NCI-H1048 (cell line): ENCODE measurements at places on chromosomes 2 and 18.

DNA sequence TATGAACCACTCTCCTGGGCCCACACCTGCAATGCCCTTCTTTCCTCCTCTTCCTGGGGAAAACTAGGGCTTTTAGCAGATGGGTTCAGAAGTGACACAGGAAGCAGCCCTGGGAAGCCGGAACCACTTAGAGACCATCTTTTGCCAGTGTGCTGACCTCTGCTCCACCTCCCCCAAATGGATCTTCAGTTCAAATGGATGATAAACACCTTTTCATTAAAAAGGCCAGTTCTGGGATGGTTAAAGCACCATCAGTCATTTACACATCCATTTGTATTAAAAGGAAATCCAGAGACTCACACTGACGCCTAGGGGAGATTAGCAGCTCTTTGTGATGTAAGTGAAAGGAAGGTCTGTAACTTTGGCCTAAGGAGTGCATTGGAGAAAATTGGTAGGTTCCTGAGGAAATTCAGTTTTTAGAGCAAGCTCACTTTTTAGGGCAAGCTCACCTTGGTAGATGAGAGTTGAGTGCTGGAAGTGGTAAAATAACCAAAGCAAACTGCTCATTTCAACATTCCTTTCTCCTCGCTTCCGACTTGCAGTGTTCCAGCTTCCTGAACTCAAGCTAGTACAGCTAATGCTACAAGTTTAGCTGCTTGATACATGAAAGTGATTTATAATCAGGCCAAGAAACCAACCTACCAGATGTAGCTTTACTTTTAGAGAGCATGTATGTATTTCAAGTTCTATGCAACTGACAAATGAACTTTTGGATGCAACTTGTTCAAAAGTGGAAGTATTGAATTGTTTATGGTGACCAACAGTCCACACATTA is 47.7 kb downstream of the ACTR2 start:
- DNase-seq, result no peak

DNA sequence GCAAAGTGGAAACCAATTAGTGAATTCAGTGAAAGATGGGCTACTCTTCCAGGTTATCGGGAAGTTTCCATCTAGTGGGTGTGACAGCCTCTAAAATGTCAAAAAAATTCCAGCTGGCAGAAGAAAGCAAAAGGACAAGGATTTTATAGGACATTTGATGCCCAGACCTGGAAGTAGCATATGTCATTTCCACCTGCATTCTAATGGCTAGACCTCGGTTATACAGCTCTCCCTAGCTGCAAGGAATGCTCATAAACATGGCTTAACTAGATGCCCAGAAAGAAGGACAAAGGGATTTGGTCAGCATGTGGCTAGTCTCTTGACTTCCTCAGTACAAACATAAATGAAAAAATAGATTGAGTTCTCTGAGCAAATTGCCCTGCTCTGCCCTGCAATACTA is 215.4 kb downstream of the NYAP2 start:
- no peak for DNase-seq

DNA sequence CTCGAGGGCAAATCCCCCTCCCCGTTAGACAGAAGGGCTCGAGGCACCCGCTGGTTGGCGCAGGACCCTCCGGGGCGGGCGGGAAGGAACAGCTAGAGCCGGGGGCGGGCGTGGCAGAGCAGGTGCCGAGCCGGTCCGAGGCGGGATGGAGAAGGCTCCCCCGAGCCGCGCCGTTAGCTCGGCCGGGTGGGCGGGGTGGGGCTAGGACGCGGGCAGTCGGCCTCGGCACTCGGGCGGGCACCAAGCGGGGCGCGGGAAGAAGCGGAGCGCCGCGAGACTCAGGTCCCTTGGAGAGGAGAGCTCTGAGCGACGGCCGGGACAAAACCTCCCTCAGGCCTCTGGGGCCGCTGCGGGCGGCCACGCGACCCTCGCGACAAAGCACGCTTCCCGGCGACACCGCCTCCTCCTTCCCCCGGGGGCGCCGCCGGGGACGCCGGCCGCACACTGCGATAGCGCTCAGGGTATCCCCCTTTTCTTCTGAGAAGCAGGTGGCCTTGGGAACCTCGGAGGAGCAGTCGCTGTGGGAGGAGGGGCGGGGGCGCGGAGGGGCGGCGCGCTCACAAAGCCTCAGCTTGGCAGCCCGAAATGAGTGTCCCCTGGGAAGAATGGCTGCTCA is 721 bp downstream of the FHOD3 start:
- no peak for DNase-seq

- no peak for DNase-seq
Measured at GRCh38 chr2:28993206-28993960, 12.3 kb downstream of the TOGARAM2 start.

- DNase-seq, result no peak
Measured at GRCh38 chr2:160379399-160379798, 114.2 kb downstream of the RBMS1 start.

- DNase-seq, result no peak
Measured at GRCh38 chr18:950882-951495, 46.3 kb downstream of the ADCYAP1 start.

DNA sequence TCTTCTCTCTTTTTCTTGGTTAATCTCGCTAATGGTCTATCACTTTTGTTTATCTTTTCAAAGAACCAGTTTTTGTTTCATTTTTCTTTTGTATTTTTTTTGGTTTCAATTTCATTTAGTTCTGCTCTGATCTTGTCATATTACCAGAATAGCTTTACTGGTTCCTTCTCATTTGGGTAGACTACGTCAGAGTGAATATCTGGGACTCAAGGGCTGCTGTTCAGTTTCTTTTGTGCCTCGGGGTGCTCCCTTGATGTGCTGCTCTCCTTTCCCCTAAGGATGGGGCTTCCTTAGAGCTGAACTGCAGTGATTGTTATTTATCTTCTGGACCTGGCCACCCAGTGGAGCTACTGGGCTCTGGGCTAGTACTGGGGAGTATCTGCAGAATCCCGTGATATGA is 29.4 kb upstream of the IL1RN start:
- no peak for DNase-seq

DNA sequence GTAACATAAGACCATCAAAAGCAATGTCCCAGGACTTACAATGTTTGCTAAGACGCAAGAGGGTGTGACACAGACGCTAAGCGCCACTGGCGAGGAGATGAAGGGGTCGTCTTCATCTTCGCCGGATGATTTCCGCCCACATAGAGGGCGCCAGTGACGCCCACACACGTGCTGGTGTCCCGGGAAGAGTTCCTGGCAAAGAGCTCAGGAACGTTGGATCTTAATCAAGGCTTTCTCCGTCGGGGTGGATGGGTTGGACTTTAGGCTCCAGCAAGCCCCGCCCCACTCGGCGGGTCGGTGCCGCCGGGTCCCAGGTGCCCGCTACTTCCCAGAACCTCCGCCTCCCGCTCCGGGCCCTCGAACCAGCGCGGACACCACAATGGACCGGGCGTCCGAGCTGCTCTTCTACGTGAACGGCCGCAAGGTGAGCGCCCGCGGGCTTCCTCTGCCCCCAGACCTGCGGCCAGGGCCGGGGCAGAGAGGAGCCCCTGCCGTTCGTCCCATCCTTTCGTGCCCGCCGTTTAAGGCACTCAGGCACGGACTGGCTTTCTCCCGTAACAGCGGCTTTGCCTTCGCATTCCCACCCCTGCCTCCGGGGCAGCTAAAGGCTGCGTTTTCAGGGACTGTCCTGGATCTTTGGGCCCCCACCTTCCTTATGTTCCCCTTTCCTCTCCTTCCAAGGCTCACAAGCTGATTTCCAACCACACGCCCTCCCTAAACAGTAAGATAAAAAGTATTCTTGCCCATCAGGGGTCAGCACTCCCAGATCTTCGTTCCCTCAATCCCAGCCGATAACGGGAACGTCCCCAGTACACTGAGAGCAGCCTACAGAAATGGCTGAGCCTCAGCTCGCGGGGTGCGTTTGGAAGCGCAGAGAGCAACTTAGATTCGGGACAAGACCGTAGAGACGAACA is at the start of gene AOX1:
AOX1 (plus strand) TSS at position 285 of the 914 bp plus-strand sequence; CDS start at position 380, 95 bp downstream.
- no peak for DNase-seq

DNA sequence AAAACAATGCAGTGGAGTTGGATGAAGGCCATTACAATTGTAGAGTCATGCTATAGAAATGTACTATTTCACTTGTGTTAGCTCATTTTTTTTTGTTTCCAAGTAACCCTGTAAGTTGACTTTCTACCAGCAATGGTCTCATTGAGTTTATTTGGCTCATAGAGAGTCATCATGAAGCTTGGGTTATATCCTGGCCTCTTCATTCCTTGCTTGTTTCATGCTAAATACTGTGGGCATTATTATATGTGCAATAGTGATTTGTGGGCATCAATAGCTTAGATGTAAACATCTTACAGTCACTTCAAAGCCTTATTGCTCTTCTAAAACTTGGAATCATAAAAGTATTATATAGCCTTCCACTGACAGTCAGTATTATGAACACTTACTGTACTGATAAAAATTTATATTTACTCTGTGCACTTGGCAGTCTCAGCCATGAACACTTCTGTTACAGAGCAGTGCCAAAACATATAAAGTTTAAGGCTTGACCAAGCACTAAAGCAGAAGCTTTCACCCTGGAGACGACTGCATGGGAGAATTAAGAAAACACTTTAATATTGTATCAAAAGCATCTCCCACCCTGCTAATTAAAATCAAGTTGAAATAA is 751.2 kb downstream of the SATB2 start:
- no peak for DNase-seq

GRCh38 chr2:128746356-128746755 is 427.7 kb upstream of the HS6ST1 start:
- DNase-seq, result no peak

GRCh38 chr2:95008306-95008705 is 17.2 kb upstream of the MAL start:
- DNase-seq, result no peak

DNA sequence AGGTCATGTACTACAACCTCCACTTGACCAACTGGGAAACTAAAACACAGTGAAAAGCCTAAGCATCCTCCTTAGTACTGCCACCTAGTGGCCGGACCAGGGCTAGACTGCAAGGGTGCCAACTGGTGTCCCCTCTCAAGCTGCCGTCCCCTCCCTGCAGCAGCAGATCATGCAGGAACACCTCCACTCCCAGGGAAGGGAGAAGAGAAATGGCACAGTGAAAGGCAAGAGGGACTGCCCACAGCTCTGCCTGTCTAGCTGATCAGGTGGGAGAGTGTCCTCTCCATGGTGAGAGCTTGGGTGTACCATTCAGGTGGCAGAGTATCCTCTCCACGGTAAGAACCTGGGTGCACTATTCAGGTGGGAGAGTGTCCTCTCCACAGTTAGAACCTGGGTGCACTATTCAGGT is 78.1 kb downstream of the AAK1 start:
- peak; percentile 18 for DNase-seq

DNA sequence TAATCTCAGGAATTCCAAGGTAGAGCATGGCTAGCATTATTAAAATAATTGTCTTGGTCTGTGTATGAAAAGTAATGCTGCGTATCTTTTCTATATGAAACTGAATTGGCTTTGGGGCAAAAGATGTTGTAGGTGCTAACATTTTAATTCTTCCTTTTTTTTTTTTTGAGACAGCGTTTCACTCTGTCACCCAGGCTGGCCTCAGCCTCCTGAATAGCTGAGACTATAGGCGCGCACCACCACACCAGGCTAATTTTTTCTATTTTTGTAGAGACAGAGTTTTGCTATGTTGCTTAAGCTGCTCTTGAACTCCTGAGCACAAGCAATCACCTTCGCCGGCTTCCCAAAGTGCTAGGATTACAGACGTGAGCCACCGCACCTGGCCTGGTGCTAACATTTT is 172.6 kb upstream of the STON1 start:
- no peak for DNase-seq

GRCh38 chr2:109398366-109399015 is 215.3 kb downstream of the SEPTIN10 start:
- DNase-seq, result no peak

DNA sequence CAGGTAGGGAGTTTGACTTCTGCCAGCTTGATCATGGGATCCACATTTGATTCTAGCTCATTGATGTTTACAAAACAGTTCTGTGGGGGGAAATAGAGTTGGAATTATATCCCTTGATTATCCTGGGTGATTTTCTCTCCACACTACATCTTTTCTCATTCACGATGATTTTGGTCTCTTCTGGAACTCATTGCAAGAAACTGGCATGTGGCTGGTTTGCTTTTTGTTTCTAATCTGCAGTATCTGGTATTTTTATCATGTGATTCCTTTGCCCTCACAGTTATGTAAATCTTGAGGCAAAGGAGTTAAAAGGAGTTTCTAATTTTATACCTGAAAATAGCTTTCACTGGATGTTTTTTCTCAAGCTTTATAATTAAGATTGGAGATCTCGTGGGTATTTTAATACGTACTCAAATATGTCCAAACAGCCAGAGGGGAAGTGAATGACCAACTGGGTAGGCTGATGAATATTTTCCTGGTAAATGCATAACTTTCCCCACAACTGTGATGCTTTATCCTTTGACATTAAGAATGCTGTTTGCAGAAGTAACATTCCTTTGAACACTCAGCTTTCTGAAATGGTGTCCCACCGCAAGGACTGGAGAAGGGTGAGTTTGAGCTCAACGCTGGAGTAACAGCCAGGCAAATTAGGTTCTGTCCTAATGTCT is 502.9 kb upstream of the ZEB2 start:
- no peak for DNase-seq

- DNase-seq, result no peak
Measured at GRCh38 chr2:192983173-192983572, 788.4 kb upstream of the TMEFF2 start.

- DNase-seq, result no peak
Measured at GRCh38 chr18:13258921-13259320, 40.4 kb downstream of the LDLRAD4 start.

- DNase-seq, result no peak
Measured at GRCh38 chr2:65130664-65131175, 814 bp upstream of the RAB1A start.

GRCh38 chr2:121809607-121810006 is 54.2 kb downstream of the TSN start:
- no peak for DNase-seq

DNA sequence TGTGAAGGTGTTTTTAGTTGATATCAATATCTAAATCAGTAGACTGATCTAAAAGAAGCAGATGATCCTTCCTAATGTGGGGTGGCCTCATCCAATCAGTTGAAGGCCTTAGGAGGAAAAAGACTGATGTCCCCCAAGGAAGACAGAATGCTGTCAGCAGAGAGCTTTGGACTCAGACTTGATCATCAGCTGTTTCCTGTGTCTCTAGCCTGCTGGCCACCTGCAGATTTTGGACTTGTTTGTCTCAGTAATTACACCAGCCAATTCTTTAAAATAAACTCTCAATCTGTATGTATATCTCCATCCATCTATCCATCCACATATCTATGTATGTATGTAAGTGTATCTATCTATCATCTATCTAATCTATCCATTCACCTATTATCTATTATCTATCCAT is 301.3 kb downstream of the LPIN1 start:
- DNase-seq, result no peak

GRCh38 chr2:174844295-174844708 is 80.0 kb upstream of the CHRNA1 start:
- DNase-seq, result no peak

GRCh38 chr2:160281213-160281612 is 81.1 kb upstream of the ITGB6 start:
- DNase-seq, result no peak
